ENCODE measurements at places on chromosomes 1 and 21.
A peak's percentile ranks its signal among the peaks of the same experiment; 100 is the strongest.

GRCh38 chr1:2948001-2948750 lies 73.1 kb upstream of the ACTRT2 start:
- DNase-seq = no peak

DNA sequence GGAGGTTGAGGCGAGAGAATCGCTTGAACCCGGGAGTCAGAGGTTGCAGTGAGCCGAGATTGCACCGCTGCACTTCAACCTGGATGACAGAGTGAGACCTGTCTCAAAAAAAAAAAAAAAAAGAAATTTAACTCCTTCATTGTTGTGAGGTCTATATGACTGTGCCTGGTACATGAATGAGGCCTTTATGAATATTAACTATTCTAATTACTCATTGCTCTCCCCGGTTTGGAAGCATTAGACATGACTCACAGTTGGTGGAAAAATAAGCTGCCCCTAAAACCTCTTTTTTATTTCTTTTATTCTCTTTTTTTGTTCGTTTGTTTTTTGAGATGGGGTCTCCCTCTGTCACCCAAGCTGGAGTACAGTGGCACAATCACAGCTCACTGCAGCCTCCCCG lies 3.3 kb downstream of the NPPB start:
- DNase-seq = no peak

DNA sequence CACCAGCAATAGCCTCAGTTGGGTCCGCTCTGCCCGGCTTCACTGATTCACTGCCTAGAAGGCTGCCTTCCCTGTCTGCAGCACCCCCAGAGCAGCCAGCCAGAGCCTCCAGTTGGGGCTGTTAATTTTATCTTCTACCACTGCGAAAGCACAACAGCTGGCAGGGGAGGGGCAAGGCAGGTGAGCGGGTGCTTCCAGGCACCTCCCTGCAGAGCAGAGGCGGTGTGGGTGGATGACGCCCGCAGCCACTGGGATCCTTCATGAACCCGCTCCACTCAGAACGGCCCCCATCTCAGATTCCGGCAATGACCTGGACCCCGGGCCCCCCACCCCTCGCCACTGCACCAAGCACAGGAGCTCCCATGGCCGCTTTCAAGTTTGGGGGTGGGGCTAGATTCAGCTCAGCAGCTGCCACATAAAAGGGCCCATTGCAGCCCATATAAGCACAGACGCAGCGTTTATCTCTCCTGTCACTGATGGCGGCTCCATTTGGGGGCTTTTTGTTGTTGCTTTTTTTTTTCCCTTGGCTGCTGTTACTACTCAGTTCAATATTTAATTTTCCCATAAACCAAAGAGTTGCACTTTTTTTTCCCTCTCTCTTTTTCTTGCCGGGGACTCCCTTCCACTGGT lies 128.0 kb upstream of the KLHDC7A start:
- peak; percentile 47 for DNase-seq

GRCh38 chr1:234841281-234841680 lies 231.3 kb upstream of the IRF2BP2 start:
- DNase-seq = no peak

GRCh38 chr1:199747984-199748383 lies 279.5 kb upstream of the NR5A2 start:
- peak; percentile 15 for DNase-seq

DNA sequence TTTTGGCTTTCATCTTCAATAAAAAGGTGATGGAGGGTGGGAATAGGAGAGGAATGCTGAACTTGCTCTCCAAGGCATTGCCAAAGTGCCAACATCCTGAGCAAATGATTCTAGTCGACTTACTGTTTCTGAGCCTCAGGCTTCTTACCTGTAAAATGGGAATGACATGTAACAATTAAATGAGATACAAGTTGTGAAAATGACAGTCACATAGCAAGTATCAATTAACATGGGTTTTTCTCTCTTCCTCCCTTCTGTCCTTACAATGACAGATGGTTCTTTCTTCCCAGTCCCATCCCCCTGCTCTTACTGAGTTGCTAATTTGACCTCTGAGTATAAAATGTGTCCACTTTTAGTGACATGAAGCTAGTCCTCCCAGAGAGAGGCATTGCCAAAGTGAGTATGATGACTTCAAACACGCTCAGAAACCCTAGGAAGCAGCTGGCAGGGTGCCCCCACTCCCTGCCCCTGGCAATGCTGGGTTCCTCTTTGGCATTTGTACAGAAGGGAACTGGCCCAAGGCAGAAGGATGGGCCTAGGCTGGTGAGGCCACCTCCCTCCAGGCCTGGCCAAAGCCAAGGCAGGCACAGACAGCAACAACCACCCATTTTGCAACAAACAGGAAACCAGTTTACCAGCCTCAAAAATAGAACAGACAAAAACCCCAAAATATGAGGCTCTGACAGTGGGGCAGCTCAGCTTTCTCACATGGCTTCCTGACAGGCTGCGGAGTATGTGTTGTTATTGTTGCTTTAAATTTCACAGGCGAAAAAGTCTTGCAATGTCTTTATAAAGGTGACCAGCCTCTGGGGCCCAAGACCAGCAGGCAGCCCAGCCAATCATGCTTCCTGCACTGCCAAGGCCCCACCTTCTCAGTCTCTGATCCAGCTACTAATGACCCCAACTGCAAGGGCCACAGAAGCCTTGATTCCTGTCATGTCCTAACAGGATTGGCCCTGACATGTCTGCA lies 115.9 kb downstream of the HIVEP3 start:
- no peak for DNase-seq

DNA sequence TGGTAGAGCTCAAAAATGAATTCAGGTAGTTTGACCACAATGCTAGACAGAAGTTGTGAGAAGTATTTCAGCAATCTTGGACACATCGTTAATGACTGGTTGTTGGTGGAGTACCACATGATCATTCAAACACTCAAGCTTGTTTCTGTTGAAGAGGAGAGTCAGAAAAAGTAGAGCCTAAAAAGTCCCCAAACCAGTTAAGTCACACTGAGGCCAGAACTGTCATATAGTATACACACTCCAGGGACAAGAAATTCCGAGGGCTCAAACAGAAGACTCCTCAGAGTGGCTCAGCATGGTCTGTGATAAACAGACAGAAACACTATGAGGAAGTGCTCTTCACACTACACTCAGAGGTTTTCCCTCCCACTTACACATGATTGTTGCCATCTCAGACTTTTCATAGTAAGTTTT lies 5.8 kb downstream of the TRIM33 start:
- DNase-seq = no peak

- DNase-seq = no peak
Observed at GRCh38 chr1:200676829-200677228, 7.1 kb upstream of the DDX59 start.

DNA sequence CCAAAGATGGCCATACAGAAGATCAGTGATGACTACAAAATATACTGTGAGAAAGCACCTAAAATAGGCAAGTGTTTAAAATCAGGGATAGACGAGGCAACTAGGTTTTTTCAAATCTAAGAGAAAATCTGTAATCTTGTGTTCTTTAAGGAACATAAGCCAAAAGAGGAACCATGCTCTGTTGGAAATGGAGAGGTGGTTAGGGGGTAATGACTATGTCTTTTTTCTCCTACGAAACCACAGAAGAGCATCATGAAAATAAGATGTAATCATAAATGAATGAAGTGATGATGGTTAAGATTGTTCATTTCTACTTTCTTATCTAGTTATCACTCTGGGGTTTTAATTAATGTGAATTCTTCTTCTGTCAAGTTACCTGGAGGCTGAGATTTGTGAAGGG lies 43.1 kb downstream of the RGSL1 start:
- DNase-seq = no peak

DNA sequence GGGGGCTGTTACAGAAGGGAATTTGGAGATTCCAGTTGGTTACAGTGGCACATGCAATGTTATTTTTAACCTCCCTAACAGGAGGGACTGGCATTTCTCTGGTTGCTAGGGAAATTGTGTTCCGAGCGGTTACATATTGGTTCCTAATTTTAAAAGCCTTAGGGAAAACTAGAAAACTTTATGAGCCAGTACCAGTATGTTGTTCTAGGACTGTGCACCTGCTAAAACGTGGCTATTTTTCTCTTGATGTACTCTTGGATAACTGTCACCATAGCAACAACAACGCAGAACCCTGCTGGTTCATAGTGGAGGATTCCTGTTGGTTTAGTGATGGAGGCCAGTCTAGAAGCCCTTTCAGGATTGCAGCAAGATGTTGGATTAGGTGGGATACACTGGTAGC lies 68.9 kb upstream of the PGBD5 start:
- no peak for DNase-seq

DNA sequence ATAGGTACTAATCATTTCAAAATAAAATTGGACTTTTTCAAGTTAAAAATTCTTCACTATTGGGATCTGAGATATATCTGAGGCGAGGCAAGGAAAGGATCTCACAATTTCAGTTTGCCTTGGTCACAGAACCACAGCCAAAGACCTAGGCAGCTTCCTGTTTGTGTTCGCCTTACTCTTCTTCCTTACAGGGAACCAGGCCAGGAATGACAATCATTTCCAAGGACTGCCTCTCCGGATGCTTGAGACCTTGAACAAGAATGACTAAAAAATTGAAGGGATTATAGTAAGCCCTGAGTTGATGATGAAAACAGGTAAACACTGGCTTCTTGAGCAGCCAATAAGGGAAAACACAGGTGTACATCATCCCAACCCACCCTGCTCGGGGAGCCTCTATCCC lies 35.2 kb upstream of the SERBP1 start:
- DNase-seq = no peak

DNA sequence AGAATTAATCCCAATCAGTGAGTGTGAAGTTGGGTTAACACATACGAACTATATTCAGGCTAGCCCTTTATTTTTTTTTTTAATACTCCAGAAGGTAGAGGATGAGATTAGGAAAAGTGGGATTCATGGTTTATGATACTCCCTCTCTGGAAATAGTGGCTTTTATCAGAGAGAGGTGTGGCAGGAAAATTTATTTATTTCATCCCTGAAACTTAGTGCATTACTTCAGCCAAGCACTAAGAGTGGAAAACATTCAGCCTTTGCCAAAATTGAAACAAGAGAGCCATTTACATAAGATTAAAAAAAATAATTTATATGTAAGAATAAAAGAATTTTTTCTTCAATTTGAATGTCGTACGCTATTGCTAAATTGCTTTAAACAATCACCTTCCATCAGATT lies 35.0 kb downstream of the MTR start:
- DNase-seq = no peak

DNA sequence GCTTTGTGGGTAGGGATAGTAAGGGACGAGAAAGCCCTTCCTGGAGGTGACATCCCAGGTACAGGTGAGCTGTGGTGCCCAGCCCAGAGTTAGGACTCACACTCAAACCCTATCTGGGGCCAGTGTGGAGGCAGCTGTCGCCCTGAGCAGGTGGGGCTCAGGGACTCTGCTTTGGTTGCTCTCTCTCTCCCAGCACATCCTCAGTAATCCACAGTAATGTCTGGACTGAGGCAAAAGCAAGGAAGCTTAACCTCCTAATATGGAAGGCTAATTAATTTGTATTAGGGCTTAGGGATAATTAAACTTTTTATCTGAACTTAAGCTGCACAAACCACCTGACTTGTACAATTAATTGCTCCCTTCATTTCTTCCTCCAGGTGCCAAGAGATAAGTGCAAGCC lies 38.2 kb downstream of the DDX20 start:
- no peak for DNase-seq

GRCh38 chr1:82836973-82837680 lies 1036.4 kb downstream of the ADGRL2 start:
- no peak for DNase-seq

- no peak for DNase-seq
Observed at GRCh38 chr1:153773096-153773921, 1.9 kb upstream of the SLC27A3 start.

DNA sequence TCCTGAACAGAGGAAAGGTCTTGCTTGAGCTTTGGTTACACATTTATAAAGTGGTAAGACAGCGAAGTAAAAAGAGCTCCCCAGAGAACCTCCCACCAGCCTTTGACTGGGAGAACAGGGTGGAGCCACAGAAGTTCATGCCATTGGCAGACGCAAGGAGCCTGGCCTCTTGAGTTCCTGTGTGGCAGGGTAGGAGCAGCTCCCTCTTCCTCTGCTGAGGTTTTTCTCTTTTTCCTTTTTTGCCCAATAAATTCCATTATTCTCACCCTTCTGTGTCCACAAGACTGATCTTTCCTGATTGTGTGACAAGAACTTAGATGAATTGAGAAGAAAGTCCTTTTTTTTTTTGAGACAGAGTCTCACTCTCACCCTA lies 4.3 kb downstream of the THEM4 start:
- no peak for DNase-seq

GRCh38 chr1:37123276-37124115 lies 89.2 kb upstream of the GRIK3 start:
- no peak for DNase-seq

DNA sequence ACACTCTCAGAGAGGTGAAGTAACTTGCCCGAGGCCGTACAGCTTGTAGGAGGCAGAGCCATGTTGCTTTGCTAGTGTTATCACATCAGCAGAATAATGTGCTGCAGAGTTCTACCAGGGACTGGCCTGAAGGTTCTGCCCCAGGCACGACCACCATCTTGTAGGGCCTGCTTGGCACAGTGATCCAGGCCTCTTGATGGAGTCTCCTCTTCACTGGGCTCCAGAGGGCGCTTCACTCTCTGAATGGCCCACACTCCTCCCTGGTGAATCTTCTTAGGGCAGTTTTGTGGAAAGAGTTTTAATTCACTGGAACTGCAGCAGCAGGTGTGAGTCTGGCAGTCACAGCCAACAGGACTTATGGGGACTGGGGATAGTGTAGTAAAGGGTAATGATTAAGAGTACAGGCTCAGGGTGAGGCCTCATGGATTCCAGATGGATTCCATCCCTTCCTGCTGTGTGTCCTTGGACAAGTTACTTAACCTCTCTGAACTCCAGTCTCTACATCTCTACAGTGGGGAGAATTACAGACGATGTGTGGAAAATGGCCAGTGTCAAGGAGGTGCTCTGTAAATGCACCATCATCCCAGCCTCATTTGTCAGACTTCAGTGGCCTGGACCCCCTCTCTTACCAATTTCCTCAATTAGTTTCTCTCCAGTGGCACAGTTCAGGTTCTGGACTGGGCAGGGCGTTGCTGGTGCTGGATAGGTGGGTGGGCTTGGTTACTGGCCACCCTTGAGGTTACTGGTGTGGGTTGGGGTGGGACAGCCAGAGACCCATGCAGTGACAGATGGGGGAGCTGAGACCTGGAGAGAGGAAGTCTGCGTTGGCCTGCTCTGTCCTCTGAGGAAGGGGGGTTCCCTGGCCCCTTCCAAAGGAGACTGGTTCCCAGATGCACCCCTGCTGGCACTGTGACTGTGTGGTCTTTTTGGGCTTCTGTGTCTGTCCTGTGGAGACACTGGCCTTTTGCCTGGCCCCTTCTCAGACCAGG lies 45.9 kb upstream of the CSF3R start:
- peak; percentile 46 for DNase-seq

DNA sequence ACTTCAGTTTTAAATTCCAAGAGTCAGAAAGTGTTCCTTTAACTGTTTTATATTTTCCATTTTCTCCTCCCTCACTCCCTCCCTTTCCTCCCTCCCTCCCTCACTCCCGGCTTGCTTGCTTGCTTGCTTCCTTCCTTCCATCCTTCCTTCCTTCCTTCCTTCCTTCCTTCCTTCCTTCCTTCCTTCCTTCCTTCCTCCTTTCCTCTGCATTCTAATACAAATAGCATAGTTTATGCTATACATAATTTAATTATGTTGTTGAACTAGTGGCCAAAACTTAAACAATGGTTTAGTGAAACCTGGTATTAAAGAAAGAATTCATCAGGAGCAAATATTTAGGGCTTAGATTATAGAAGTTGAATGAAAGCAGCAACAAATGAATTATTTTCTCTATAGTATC lies 188.5 kb upstream of the OLFM3 start:
- DNase-seq = no peak
